ENCODE measurements at places on chromosomes 11 and 22.

- DNase-seq = no peak
These were observed 35.4 kb downstream of the ASCL2 start for GRCh38 chr11:2234963-2235362.

GRCh38 chr11:32071811-32072210, 19.1 kb upstream of the RCN1 start:
- no peak for DNase-seq

DNA sequence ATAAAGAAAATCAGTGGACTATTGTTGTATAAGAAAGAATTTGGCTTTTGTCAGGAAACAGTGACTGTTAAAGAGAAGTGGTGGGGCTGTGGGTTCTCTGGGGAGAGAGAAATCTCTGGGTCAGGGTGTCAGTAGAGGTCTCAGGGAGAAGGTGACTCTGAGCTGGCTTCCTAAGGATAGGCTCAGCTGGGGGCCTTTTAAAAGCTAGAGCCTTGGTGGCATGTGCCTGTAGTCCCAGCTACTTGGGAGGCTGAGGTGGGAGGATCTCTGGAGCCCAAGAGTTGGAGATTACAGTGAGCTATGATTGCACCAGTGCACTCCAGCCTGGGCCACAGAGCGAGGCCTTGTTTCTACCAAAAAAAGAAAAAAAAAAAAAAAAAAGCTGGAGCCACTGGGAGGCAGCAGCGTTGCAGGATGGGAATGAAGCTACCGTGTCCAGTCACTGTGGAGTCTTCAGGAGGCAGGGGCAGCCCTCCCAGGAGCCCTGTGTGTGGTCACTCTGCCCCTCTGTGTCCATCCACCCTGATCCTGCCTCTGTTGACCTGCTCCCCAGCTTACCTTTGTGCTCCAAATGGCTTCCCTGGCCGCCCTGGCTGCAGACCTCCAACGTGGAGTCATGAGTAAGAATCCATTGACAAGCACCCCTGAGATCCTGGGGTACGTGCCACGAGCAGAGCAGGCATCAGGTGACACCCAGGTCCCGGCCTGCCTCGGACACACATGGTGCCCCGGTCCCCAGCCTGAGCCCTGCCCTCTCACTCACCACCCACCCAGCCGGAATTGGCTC, 5.4 kb upstream of the MIF start:
- DNase-seq = no peak

GRCh38 chr11:14520747-14521151, 563 bp upstream of the PSMA1 start:
- no peak for DNase-seq

GRCh38 chr11:71977743-71978418, 20.8 kb upstream of the IL18BP start:
- DNase-seq = peak; percentile 15

GRCh38 chr22:30606455-30607299, at the start of gene TCN2:
TCN2 (plus strand) TSS chr22:30607174; CDS start chr22:30607332, 158 bp downstream.
- no peak for DNase-seq

GRCh38 chr11:102614485-102614884, 10.6 kb downstream of the MMP20 start:
- DNase-seq = no peak

- no peak for DNase-seq
These were observed 81.5 kb downstream of the FBXO7 start for GRCh38 chr22:32556159-32556558.

DNA sequence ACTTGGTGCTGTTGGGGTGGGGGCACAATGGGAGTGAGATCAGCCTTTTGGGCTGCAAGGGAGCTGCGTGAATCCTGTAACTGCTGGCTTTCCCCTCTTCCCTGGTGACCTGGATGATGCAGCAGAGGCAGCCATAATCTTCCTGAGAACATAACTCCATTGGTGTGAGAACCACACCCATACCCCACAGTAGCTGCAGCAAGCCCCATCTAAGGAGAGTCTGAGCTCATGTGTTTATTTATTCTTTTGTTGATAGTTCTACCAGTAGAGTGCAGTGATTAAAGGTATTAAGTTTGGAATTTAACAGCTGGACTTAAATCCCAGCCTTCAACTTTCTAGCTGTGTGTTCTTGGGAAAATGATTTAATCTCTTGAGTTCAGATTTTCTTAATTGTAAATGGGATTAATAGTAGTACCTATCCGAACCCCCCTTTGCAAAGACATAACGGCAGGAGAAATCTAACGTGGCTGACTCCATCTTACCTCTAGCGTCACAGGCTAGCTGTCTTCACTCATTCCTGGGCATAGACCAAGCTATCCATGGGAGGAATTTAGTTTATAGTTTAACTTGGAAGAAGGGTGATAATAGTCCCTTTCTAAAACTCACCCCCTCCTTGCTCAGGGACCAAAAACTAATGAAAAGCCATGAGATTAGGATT, 385.0 kb upstream of the DDI1 start:
- DNase-seq = no peak

DNA sequence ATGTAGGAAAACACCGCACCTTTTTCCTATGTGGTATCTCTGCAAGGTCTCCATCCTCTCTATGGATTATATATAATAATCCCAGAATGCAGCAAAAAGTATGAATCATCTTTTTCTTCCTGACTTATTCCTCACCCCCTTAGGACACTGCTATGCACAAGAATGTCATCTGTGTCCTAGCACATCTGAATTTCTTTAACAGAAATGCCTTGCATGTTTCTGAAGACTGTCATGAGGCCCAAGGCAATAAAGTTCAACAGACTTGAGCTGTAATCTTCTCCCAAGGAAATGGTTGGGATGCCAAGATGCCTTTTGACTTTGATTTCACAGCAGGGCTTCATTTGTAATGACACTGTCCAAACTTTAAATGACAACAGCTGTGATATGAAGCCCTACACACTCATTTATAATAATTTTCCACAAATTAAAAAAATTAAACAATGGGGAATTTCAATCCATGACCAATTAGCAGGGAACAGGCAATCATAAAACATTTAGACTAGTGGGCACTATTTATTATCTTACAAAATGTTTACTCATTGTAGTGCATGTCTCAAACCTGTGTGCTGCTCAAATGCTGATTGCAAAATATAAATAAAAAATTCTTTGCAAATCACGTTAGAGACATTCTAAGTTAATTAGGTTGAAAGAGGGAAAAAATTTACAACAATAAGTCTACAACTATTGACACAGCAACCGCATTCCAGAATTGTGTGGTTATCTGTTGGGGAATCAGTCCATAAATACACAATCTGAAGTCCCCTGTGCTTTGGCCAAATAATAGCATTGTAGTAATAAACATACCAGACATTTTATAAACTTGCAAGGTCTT, 242.3 kb downstream of the SWAP70 start:
- no peak for DNase-seq

- DNase-seq = no peak
These were observed 15.4 kb downstream of the SHANK2 start for GRCh38 chr11:71236836-71237475.

DNA sequence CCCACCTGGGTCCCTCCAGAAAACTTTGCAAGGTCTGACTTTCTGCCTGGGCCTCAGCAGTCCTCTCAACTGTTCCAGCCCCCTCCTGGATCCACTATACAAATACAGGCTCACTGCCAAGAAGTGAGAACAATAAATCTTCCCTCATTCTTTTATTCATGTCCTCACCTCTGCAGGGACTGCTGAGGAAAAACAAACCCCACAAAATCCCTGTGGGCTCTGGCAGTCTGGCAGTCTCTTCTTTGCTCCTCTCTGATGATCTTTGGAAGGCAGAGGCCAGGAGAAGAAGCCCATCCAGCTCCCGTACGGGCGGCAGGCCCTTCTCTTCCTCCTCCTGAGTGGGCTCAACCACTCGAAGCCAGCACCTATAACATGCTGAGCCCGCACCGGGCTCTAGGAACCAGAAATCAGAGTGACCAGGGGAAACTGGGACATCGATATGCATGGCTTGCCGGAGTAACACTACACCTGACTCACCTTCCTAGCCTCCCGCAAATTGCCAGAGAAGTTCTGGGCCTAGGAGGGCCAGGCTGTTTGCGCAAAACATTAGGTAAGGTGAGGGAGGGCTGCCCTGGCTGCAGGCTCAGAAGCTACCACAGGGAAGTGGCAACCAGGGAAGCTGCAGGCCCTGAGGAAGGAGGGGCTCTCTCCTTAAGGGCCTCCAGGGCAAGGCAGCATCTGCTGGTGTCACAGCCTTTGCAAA, 24.2 kb downstream of the TMPRSS5 start:
- DNase-seq = no peak

- no peak for DNase-seq
These were observed 159.4 kb downstream of the C11orf91 start for GRCh38 chr11:33540946-33541915.

- DNase-seq = no peak
These were observed 26.8 kb downstream of the GAB2 start for GRCh38 chr11:78390809-78391208.

DNA sequence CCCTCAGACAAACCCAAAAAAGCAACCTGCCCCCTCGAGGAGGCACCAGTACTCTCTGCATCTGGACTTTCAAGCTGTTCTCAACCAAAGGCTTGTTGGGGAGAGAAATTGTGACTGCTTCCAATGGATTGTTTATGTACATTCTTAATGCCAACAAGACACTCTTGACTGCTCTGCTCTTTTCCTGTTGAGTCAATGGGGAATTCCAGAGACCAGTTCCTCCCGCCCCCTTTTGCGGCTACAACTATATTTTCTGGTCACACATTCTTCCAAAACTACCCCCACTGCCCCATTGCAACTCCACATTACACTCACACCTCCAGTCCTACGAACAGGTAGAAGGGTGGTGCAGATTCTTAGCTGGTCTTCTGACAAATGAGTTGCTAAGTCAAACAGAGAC, 187.0 kb downstream of the DSCAML1 start:
- DNase-seq = no peak

DNA sequence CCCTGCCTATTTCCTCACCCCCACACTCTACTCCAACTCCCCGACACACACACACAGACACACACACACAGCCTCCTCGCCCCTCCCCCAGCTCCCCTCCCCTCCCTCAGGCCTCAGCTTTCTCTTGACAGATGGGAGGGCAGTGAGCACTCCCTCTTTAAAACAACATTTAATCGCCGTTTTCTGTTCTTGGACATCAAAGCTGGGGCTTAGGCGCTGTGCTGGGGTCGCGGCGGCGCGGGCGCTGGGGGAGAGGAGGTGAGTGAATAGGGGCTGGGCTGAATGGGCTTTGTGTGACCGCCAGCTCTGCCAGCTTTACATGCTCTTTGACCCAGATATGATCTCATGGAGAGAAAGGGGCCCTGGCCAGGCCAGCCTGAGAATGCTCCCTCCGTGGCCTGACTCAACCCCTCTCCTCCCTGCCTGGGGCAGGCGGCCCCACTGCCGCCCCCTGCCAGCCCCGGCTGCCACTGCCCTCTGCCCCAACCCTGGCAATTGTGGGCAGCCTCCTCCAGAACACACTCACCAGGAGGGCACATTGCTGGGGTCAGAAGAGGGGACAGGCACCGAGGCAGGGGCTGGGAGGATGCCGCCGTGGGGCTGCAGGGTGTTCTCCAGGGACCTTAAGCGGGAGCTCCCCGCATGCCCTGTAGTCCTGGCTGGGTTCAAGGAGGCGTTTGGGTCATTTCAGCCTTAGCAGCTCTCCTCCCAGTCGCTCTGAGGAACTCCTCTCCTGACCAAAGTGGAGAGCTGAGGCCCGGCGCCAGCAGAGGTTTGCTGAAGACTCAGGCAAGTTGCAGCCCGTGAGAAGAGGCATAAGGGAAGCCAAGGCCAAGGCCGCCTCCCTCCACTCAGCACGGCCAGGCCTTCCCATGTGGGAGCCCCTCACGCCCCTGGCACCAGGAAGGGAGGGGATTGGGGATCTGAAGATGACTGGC, 38.3 kb upstream of the NNMT start:
- DNase-seq = no peak

GRCh38 chr11:79404806-79405205, 36.0 kb downstream of the TENM4 start:
- DNase-seq = no peak

DNA sequence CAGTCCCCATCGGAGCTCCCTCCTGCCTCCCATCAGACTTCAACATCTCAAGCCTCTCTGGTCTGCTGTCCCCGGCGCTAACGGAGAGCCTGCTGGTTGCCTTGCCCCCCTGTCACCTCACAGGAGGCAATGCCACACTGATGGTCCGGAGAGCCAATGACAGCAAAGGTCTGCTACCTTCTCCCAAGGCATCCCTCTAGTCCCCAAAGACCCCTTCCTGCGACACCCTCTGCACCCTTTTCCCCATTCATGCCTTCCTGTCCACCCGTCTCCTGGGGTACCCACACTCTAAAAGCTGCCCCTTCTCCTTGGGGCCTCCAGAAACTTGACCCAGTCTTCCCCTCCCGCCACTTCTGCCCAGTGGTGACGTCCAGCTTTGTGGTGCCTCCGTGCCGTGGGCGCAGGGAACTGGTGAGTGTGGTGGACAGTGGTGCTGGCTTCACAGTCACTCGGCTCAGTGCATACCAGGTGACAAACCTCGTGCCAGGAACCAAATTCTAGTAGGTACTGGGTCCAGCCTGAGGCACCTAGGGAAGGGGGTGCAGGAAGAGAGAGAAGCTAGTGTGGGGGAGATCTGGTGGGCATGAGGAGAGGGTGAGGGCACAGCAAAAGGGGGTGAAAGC, 860 bp downstream of the UPK2 start:
- DNase-seq = no peak

- DNase-seq = peak; percentile 35
These were observed at the start of gene KMT5B for GRCh38 chr11:68213135-68213515. KMT5B (minus strand) TSS chr11:68213296; CDS start chr11:68190076, 23,220 bp downstream.

DNA sequence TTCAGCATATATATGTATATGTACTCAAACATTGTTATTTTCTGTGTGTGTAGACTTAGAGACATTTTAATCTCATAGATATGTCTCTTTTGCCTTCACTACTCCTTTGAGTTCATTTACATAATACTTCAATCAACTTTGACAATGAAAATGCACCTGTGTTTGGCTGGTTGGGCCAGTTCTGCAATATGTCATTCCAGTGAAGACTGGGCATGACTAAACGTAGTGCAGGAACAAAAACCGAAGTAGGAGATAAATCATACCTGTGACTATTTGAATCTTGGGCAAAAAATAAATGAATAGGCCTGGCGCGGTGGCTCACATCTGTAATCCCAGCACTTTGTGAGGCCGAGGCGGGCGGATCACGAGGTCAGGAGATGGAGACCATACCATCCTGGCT, 640.0 kb upstream of the ANO3 start:
- DNase-seq = no peak

DNA sequence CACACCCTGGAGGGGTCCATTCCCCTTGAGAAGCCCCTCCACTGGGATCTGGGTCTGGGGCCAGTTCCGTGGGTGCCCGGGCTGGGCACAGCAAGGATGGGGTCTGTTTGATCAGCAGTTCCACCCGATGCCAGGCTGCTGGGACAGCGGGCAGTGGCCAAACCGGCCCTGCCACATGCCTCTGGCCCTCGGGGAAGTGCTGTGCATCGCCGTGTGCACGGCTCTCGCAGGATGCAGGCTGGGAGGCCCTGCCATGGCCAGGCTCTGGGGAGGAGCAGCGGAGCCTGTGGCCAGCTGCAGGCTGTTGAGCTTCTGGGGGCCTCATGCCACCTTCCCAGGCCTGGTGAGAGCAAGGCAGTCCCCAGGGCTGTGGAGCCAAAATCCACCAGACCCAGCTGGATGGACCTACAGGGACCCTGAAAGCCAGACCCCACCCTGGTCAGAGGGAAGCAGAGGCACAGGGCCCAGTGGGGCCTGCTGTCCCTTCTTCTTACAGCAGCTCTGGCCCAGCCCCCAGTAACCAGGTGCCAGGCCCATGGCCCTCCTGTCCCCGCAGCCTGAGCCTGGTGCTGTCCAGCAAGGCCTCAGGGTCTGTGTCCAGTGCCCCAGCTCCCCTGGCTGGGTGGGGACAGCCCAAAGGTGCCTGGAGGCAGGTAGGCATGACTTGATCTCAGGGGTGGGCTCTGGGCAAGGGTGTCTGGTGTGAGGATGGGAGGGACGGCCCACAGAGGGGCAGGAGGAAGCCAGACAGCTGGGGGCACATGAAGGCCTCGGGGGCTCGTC, 57.3 kb downstream of the WNT7B start:
- DNase-seq = no peak

- DNase-seq = no peak
These were observed 212.5 kb upstream of the SEZ6L start for GRCh38 chr22:25956801-25957200.

Data from stimulated activated CD4-positive, alpha-beta T cell treated with anti-CD3 and anti-CD28 coated beads, Interleukin-1b, Interleukin-23, amount 100 ng/mL, for 1 hour (primary cell).